ENCODE measurements at places on chromosomes 5 and 9.

DNA sequence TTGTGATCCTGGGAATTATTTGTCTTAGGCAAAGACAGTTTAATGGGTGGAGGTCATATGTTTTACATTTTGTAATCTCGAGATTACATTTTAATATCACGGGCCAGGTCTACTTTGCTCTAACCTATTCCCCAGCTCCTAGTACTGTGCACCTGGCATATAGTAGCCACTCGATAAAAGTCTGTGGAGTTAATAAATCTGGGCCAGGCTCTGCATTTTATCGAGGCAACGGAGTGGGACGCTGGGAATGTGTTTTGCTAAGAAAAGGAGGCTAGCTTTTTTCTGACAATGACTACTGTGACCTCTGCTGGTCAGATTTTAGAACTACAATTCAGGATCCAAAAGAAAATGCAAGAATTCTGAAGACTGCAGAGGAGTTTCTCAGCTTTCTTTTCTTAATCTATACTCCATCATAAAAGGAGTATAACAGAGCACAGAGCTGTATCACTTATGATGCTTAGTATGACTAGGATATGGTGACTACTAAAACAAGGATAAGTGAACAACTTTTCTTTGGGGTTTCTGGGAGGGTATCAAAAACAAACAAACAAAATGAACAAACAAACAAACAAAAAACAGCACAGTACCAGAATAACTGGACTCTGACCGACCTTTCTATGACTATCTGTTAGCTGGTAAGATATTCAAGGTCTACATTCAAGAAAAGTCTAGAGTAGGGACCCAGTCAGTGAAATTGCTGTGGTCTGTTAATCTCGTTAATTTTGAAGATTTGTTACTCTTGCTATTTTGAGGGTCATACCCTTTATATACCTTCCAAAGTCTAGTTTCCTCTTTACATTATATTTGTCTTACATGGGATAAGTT, 46.1 kb upstream of the CER1 start:
- DNase-seq: peak; percentile 23

DNA sequence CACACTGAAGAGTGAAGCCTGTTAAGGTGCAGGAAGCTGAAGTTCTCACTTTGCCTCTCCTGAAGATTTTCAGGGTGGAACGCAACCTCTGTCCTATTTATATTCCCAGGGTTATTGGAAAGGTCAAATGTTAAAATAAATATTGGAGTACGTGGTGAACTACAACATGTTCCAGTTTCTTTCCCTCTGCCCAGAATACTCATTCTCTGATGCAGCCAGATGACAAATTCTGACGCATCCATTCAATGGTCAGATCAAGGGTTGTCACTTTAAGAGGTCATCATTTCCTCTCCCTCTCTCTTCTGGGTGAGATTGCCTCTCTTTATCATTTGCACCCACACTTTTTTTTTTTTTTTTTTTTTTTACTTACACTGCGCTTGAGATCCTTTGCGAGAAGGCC, 277.1 kb downstream of the BRINP1 start:
- no peak for DNase-seq

DNA sequence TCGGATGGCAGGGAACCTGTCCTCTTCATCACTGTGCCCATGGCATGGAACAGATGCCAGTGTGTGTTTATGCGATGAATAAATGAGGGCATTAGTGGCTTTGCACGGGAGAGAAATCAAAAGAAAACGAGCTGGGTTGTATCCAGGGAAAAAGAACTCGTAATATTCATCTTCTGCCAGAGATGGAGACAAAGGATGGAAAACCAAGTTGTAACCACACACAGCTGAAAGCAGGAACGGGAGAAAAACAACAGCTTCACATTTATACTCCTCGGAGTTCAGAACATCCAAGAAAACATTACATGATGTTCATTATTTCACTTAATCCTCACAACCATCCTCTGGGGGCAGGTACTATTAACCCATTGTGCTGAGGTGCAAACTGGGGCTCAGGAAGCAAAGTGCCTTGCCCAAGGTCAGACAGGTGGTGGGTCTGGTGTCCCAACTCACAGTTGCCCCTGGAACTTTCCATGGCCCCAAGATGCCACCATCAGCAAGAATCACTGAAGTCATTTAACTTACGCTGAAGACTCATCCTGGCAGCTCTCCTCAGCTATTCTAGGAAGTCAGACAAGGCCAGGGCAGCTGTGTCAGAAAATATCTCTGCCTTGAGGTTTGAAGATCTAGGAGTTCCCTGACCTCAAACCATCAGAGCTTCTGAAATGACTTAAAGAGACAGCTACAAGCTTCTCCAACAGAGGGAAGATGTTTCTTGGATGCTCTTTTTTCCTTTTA, 250.4 kb downstream of the NSG2 start:
- no peak for DNase-seq

GRCh38 chr9:81035171-81035570, 654.2 kb downstream of the TLE1 start:
- DNase-seq: peak; percentile 29

DNA sequence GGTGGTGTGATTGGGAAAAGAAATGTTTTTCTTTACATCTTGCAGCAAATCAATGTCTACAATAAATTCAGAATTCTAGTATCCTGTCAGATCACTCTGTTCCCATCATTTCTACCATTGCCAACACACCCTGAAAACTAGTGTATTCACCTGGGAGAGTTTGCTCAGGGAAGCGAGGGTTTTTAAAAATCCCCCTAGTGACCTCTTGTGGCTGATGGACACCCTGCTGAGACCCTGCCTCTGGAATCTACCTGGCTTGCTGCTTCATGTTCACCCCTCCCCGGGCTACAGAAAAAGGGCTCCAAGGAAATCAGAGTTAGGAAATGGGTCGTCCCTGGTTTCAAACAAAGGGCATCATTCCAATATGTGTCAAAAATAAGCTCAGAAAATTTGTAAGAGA, 21.4 kb upstream of the ALDOB start:
- no peak for DNase-seq

DNA sequence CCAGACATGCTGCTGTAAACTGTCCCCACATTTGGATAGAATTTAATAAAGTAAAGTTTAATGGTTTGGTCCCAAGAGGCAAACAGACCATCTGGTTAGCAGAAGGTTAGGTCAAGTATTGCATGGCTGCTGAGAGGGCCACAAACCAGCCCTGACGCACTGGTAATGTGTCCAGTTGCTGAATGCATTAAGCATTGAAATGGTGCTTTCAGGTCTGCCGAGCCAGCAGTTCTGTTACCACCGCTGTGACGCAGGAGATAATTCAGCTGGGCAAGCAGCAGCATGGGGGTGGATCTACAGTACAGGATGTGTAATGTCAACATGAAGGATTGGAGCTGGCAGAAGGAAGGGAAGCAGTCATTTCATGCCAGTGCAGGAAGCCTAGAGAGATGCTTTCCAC, 16.0 kb downstream of the ZNF462 start:
- DNase-seq: peak; percentile 67

DNA sequence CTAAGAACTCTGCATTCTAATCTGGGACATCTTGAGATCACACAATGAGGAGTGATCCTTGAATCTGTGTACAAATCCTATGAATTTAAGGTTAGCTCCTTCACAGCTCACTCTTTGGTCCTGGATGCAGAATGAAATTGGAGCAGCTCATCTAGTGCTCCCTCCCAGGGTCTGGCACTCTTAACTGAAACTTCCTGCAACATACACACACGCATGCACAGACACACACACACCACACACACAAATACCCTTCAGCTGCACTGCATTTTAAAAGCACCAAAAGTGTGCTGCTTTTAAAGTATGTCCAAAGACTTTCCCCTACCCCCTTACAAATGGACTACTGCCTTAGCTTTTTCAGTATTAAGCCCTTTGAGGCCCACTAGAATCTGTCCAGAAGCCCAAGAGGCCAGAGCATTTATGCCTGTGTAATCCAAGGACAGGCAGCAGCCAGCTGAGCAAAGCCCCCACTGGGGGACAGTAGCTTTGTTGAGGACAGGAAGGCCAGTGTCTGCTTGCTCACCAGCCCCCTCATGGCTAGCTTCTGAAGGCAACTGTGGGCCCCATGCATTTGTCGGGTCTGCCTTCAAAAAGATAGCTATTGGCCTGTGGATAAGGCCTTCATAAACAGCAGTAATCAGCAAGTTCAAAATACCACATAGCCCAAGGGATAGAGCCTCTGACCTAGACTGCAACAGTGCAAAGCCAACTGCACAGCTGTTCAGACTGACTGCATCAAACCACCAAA, 43.6 kb downstream of the CDO1 start:
- no peak for DNase-seq

GRCh38 chr9:123450098-123450770, 94.2 kb downstream of the CRB2 start:
- no peak for DNase-seq

DNA sequence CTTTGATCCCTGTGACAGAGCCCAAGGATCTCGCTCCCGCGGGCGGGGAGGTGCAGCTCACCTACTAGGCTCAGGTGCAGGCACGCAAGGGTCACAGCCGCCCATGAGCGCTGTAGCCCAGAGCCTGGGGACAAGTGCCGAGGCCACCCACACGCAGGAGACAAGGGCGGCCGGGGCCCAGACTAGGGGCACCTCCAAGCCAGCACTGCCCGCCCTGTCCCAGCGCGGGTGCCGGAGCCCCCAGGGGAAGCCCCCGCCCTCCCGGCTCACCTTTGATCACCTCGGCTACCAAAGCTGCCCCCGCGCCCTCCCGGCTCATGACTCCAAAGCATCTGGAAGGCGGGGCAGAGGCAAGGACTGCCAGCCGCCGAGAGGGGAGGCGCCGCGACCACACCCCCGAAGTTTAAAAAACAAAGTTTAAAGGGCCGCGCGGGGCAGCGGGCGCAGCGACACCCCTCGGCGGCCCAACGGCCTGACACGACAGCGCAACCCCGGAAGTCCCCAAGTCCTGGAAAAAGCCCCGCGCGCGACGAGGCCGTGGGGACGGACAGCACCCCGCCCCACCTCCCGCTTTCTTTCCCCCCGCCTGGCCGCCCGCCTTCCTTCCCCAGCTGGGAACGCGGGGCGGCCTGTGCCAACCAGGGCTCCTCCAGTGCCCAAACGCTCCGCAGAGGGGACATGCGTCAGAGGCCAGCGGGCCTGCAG, 53.0 kb downstream of the CDC14B start:
- no peak for DNase-seq

DNA sequence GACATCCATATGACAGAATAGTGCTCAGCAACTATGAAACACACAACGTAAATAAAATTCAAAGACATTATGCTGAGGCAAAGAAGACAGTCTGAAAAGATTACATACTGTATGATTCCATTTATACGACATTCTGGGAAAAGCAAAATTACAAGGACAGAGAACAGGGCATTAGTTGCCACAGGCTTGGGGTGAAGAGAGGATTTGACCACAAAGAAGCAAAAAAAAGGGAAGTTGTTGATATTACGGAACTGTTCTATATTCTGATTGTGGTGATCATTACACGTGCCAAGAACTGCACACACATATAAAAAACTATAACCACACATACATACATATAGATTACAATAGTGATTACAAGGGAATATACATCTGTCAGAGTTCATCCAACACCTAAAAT, 24.1 kb downstream of the CDK5RAP2 start:
- DNase-seq: no peak

- no peak for DNase-seq
Measured at GRCh38 chr5:7873216-7873615, 4.3 kb downstream of the MTRR start.

- peak; percentile 67 for DNase-seq
Measured at GRCh38 chr5:35046774-35047173, 975 bp downstream of the AGXT2 start.

- DNase-seq: no peak
Measured at GRCh38 chr9:133711428-133712220, 26.5 kb downstream of the SARDH start.

DNA sequence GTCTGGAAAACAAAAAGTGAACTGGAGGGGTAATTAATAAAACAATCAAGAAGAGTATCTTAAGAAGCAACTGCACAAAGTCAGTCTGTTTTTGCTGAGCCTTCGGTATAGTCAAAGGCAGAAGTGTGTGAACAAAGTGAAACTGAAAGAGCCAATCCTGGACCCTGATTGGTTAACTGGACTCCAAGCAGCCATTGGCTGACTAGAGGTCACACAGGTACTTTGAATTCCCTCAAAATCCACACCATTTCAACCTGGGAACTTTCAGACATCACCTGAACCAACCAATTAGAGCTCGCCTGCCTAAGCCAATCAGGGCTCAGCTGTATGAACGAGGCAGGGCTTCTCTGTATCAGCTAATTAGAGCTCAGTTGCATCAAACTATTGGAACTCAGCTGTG, 286.7 kb downstream of the TLE4 start:
- DNase-seq: no peak

- DNase-seq: no peak
Measured at GRCh38 chr9:36006549-36007315, 30.0 kb upstream of the RECK start.

- no peak for DNase-seq
Measured at GRCh38 chr5:132272311-132273210, 15.1 kb downstream of the PDLIM4 start.

GRCh38 chr5:175696139-175696854, 38.4 kb downstream of the HRH2 start:
- DNase-seq: no peak

- no peak for DNase-seq
Measured at GRCh38 chr5:32362527-32362926, 49.8 kb upstream of the MTMR12 start.

GRCh38 chr5:138245717-138246116, 28.7 kb downstream of the GFRA3 start:
- no peak for DNase-seq

DNA sequence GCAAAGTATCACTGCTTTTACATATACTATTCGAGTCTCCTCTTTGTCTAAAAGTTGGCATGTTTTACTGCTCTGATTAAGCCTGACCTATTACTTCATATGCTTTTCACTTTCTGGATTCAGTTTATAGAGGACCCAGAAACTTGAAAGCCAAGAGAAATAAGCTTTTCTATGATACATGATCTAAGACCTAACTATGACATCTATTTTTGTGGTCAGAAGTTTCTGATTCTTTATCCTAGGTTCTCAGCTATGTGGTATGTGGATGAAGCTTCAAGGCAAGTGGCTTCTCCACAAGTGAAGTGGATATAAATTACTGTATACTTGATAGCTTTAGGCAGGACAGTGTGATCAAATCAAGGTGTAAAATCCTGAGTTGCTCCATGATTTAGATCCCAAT, 6.3 kb downstream of the EDIL3 start:
- DNase-seq: no peak

DNA sequence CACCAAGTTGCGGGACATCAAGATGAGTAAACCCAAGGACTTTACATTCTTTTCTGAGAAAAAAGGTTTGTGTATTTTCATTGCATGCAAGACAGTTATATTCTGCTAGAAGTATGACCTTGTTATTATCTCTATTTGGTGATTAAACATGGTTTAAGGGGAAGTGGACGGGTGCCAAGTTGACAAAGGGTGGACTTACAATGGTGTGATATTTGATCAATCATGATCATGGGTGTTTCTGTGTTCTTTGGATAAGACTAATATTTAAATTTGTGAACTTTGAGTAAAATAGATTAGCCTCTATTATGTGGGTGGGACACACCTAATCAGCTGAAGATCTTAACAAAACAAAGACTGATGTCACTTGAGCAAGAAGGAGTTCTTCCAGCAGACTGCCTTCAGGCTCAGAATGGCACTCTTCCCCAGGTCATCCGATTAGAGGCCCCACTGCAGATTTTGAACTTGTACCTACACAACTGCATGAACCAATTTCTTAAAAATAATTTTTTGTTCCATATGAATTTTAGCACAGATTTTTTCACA, 782.9 kb downstream of the CDH12 start:
- no peak for DNase-seq

GRCh38 chr5:4575608-4576007, 564.5 kb upstream of the ADAMTS16 start:
- no peak for DNase-seq

- no peak for DNase-seq
Measured at GRCh38 chr5:54739371-54739770, 221.8 kb downstream of the SNX18 start.

GRCh38 chr5:178595150-178595549, 5.0 kb upstream of the COL23A1 start:
- no peak for DNase-seq

All from AG09319 (cell line).